ENCODE measurements at places on chromosomes 5 and 9.

DNA sequence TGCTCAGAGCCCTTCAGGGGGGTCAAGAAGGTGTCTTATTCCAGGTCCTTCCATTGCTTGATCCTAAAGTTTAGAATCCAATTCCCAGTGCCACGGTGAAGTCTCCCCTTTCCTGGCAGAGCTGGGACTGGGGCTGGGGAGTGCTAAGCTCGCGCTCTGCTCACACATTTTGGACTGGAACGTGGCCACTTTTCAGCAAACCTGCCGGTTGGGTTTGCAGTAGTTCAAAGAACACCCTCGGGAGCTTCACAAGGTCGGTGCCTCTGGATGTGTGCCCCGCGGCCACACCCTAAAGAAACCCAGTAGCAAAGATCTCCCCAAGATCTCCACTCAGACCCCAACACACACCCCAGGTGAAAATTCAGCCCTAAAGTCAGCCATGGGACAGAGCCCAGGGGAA is at the start of gene C9orf152:
C9orf152 (minus strand) TSS at position 129 of the 400 bp plus-strand sequence. CDS start 580 bp downstream, outside the sequence.
- DNase-seq = no peak

GRCh38 chr5:79546782-79547428 is 33.0 kb upstream of the HOMER1 start:
- DNase-seq = no peak

DNA sequence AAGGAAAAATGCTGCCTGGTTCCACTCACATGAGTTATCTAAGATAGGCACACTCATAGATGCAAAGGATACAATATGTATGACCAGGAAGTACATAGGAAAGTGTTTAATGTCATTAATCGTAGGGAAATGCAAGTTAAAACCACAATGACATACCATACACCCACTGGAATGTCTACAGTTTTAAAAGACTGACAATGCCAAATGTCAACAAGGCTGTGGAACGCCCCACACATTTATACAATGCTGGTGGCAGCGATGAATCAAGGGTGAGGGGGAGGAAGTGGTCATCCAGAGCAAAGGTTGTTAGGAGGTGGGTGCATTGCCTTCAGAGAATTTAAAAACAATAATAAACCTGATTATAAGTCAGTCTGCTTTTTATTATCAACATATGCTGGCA is 437.8 kb downstream of the ARHGEF28 start:
- peak; percentile 91 for DNase-seq

DNA sequence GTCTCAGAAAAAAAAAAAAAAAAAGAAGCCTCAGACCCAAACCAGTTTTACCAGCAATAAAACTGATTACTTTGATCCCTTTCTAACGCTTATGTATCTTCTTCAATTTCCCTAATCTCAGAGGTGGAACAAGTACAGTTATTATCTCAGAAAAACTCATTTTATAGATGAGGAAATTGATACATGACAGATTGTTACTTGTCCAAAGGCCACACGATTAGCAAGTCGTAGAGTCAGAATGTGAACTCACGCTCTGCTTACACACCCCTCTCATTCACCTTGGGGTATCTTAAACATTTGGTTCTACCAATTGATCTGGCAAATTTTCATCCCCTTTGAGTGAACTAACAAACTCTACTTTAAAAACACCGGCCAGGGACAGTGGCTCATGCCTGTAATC is 110.2 kb downstream of the SUSD1 start:
- no peak for DNase-seq

DNA sequence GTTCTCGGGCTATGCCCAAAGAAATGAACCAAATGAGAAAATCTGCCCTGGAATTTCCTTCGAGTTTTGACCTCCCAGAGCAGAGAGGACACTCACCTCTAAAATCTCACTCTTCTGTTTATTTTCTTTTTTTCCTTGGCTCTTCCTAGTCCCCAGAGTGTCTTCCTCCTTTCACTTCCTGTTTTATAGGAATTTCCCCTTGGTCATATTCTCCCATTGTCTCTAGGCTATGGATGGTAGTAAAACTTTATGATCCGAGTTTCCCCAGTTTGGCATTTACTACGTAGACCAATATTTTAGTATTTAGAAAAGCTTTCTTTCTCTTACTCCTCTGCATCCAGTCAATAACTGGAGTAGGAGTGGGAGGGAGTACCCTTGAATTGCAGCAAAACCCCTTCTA is 354.5 kb upstream of the ZNF608 start:
- DNase-seq = no peak

GRCh38 chr9:90129446-90129845 is 513.2 kb downstream of the DIRAS2 start:
- DNase-seq = no peak

GRCh38 chr5:66967826-66968262 is 228.8 kb downstream of the CD180 start:
- DNase-seq = peak; percentile 46

DNA sequence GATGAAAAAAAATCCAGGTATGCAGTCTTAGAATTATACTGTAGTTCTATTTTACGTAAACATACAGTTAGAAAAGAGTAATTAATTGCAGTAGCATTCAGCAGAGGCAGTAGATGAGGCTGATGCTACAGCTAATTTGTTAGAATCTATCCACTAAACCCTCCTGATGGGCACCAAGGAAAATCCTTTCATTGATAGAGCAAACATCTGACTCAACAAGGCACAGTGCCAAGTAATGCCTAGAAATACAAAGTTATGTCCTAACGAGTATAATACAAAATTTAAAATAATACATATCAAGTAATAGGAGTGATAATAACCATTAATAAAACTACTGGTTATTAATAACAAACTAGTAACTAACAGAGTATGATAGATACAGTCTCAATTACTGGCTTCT is 9.0 kb downstream of the MOCS2 start:
- no peak for DNase-seq

GRCh38 chr5:173493846-173494245 is 122.6 kb downstream of the BOD1 start:
- no peak for DNase-seq

DNA sequence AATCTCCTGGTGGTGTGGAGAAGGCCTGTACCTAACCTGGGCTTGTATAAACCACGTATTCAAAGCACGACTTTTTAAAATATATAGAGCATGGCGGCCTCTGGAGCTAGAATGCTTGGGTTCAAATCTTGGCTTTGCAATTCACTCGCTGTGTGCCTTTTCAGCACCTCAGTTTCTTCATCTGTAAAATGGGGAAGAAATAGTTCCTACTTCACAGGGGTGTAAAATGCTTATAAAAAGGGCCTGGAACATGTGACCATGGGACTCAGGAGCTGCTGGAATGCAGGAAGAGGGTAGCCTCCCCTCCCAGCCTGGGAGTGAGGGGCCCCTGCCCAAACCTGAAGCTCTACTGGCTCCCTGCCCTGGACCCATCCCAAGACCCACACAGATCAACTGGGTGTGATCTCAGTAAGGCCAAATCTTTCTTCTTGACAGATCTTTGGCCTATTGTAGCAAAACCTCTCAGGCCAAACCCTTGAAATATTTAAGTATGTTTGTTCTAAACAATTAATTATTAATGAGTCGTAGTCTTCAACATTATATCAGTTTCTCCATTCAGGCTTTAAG is 269.0 kb downstream of the ZSWIM6 start:
- peak; percentile 12 for DNase-seq

DNA sequence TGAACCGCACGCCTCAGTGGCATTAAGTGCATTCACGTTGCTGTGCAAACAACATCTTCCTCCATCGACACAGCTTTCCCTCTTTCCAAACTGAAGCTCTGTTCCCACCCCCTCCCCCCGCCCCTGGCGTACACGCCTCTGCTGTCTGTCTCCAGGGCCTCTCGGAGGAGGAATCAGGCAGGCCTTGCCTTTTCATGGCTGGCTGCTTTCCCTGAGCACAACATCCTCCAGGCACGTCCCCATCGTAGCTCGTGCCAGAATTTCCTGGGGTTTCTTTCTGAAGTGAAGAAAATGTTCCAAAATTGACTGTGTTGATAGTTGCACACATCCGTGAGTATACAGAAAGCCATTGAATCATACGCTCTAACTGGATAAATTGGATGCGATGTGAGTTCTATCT is 22.3 kb upstream of the TMEM250 start:
- no peak for DNase-seq

- DNase-seq = no peak
These were observed 71.8 kb downstream of the NRG2 start for GRCh38 chr5:139971202-139971725.

DNA sequence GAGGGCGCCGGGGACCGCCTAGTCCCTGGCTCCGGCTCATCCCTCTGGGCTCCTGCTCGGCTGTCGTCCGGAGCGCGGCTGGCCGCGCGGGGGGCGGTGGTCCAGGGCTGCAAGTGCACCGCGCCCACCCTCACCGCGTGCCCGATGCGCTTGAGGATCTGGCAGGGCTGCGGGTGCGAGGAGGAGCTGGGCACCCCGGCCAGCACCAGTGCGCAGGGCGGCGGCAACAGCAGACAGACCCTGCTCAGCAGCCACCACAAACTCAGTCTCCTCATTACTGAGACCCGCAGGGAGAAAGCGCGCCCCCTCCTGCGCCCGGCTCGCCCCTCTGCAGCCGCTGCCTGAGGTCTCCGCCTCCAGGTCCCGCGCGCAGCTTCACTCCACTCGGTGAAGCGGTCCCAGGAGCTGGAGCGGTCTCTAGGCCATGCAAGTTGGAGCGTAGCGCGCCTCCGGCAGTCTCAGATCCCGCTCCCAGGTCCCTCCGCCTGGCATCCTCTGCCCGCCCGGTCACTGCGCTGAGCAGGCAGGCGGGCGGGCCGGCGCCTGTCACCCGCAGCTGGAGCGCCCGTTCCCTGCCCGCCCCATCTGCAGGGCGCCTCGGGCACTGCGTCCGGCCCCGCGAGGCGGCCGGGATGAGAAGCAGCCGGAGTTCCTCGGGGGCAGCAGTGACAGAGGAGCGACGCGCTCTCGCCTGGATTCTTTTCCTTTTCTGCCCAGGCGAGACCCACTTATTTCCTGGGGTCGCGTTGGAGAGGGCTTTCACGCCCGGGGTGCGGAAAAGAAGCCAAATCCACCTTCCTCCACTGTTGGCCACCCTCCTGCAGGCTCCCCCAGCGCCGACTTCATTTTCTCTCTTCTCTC is 512 bp downstream of the GRIN3A start:
- peak; percentile 2 for DNase-seq

- DNase-seq = peak; percentile 54
These were observed 48.1 kb downstream of the ITGA2 start for GRCh38 chr5:53037141-53037859.

- DNase-seq = no peak
These were observed 191.9 kb downstream of the ATP10B start for GRCh38 chr5:160660132-160660531.

GRCh38 chr9:128337936-128338335 is 2.4 kb upstream of the SLC27A4 start:
- DNase-seq = no peak

DNA sequence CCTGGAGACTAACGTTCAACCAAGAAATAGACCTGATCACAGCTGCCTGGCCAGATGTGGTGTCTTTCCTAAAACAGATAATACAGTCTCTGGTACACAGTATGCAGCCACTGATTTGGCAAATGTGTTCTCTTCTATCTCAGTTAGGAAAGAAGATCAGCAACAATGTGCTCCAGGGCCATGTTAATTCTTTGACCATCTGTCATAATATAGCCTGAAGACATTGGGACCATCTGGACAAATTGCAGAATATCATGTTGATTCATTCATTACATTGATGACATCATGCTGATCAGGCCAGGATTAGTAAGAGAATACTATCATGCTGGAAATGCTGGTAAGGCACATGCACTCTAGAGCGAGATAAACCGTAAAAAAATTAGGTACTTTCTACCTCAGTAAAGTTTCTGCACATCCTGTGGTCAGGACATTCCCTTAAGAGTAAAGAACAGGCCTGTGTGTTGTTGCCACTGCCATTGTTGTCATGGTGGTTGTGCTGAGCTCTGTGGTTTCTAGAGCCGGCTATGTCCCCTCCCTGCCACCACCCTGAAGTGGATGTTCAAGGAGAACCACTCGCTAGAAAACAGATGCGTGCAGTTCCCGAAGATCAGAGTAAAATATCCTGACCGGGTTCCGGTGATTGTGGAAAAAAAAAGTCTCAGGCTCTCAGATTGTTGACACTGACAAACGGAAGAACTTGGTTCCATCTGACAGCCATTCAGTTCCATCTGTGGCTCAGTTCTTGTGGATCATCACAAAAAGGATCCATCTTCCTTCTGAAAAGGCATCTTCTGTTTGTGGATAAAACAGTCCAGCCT is 6.4 kb upstream of the JMY start:
- peak; percentile 54 for DNase-seq

- DNase-seq = no peak
These were observed 11.9 kb downstream of the RASGEF1C start for GRCh38 chr5:180197016-180197702.

GRCh38 chr9:4799775-4800174 is 7.0 kb downstream of the RCL1 start:
- no peak for DNase-seq

DNA sequence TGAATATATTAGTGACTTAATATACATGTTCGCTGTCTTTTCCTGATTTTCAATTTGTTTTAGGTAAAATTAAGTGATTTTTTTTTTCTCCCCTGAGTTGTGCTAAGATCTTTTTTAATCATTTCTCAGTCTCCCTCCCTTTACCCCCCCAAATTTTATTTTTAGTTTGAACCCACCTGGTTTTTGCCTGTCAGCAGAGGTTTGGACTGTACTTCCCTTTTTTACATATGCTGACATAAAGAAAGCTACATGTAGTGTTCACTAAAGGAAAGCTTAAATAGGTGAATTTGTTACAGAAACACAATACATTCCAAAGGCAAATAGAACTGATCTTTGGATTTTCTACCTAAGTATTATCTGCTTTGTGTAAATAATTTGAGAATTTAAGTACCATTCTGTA is 82.2 kb downstream of the IPO11 start:
- DNase-seq = no peak

- no peak for DNase-seq
These were observed 79.9 kb downstream of the AOPEP start for GRCh38 chr9:94806307-94806893.

- DNase-seq = no peak
These were observed 127.2 kb downstream of the DOCK8 start for GRCh38 chr9:341634-342421.

- DNase-seq = peak; percentile 24
These were observed 217.5 kb upstream of the S1PR3 start for GRCh38 chr9:88773627-88774244.

GRCh38 chr9:29435368-29435767 is 1862.1 kb upstream of the C9orf72 start:
- no peak for DNase-seq

DNA sequence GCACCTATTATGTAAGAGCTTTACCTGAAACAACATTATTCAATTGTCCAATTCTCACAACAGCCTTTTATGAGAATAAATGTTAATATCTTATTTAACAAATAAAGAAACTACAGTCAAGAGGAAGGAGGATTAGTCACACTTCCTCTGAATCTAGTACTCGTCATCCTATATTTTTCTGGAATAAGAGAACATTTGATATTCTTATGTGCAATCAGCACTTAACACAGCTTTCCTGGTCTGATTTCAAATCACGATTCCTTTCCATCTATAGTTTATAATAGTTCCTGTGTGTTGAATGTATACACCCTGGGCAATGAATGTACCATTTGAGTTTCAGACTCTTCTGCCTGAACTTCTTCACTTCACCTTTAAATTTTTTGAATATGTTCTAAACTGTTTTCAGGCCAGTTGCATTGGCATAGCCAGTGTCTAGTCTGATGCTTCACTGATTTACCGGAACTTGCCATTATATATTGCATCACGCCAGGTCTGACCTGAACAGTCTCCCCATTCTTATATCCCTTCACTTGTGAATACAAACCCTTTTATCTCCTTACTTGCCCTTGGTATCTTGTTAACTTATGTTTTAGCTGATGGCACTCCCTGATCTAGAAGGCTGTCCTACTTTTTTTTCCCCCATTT is 698.3 kb downstream of the MAT2B start:
- peak; percentile 13 for DNase-seq

Measured in fibroblast of skin of scalp (primary cell).